NCI-H526 treated with DMSO at 0.1 percent for 48 hours (cell line): ENCODE measurements at places on chromosomes 1 and 21.

- no peak for DNase-seq
Measured at GRCh38 chr1:23456226-23456625, 27.8 kb downstream of the ASAP3 start.

GRCh38 chr1:31715087-31715872 is 11.5 kb upstream of the COL16A1 start:
- DNase-seq: peak; percentile 46

GRCh38 chr1:3996846-3997705 is 97.0 kb upstream of the C1orf174 start:
- DNase-seq: no peak

GRCh38 chr1:61953790-61954150 is 211.5 kb downstream of the PATJ start:
- DNase-seq: no peak

DNA sequence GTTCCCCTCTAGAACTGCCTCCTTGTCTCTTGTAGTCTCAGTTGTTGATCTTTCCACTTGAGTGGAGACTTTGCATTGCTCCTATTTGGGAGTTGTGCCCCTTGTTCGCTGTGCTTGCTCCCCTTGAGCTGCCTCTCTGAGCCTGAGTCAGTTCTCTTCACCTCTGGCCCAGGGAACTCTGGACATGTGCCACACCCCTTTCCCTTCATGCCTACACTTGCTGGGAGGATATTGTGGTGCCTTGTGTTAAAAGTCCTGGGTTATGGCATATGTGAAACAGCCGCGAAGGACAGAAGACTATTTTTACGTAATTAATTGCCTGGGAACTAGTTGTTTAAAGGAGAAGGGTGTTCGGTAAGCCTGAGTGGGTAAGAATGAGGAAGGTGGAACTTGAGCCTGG is 32.2 kb upstream of the RPTN start:
- no peak for DNase-seq

DNA sequence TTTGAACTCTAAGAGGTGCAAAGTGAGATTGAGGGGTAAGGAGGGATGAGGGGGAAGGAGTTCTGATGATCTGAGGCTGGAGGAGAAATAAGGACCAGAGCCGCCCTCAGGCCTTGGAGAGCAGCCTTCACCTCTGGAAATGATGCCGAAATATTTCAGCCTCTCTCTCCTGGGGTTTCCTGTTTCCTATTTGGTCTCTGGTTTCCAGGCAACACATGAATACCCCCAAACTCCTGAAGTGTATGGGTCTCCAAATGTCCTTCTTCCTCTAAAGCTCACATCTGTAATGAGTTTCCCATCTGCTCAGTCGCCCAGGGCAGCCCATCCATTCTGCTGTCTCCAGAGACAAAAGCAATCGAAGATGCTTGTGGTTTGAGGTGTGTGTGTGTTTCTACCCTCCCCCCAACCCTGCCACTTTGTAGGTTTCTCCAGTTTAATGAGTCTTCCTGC is 52.0 kb upstream of the FAM20B start:
- DNase-seq: no peak

GRCh38 chr1:8670371-8670818 is 147.0 kb downstream of the RERE start:
- peak; percentile 48 for DNase-seq

- DNase-seq: no peak
Measured at GRCh38 chr21:28357743-28358142, 634.9 kb downstream of the LTN1 start.

GRCh38 chr1:156750191-156750672 is 1.2 kb downstream of the HDGF start:
- peak; percentile 59 for DNase-seq

DNA sequence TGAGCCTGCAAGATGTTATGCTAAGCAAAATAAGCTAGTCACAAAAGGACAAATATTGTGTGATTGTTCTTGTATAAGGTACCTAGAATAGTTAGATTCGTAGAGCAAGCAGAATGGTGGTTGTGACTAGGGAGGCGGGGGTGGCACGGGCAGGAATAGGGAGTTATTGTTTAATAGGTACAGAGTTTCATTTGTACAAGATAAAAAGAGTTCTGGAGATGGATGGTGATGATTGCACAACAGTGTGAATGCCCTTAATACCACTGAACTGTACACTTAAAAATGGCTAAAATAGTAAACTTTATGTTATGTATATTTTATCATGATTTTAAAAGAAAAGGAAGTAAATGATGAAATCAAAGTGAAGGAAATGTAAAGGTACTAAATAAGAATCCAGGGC is 20.6 kb downstream of the LRRC42 start:
- no peak for DNase-seq

GRCh38 chr1:241902391-241903065 is 54.5 kb downstream of the EXO1 start:
- DNase-seq: no peak

- DNase-seq: no peak
Measured at GRCh38 chr1:208030288-208031091, 119.6 kb upstream of the CD34 start.

- no peak for DNase-seq
Measured at GRCh38 chr1:224447251-224447650, 12.7 kb upstream of the WDR26 start.

- no peak for DNase-seq
Measured at GRCh38 chr21:45774291-45774690, 130.8 kb downstream of the PCBP3 start.

GRCh38 chr1:44489481-44489880 is 84.4 kb downstream of the RNF220 start:
- no peak for DNase-seq
